Progenitor cell of endocrine pancreas (in vitro differentiated cells): ENCODE measurements at places on chromosomes 12 and 14. TPM values are rescaled to one million over a fixed set of nuclear protein-coding genes. Genes with fewer than 3 reads are reported as not detected.

The PPP1R1A gene
- total RNA-seq = 22.1 and 22.3 TPM in 2 replicates

The HOXC10 gene
- total RNA-seq = not detected in 2 replicates

The CFAP251 gene
- 8.9 and 9.3 TPM in 2 replicates for total RNA-seq

DNA sequence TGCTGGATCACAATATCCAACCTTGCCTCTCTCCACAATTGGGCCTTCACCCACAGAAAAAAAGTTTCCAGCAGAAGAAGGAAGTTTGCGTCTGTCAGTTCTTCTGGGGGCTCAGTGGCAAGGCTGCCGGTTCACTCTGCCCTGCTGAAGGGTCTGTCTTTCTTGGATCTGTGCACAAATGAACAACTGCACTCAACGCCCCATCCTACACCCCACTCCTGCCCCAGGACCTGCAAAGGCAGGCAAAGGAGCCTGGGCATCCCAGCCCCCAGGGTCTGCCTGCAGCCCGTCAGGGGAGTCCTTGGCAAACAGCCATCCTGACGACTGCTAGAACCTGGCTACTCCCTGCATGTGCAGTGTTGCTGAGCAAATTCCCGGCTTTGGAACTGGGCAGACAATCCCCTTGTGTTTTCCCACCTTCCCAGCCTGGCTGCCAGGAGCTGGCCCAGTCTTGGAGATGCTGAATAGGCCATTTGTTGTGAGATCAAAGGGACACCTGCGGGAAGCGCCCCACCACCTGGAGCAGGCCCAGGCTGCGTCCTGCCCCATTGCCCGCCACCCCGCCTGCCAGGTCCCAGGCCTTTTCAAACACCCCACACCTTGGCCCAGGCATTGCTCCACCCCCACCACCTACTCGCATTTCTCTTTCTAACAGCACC is 311.9 kb downstream of the BCL11B start:
- H3K36me3 ChIP-seq = no peaks in the 10 kb centered on the region
- DNase-seq = no peak
- peaks cover 35% of the 10 kb centered on the region for H3K27me3 ChIP-seq
- peaks cover 17% of the 10 kb centered on the region for H3K4me1 ChIP-seq
- no peak overlapping the region for H3K27ac ChIP-seq
- H3K4me3 ChIP-seq = no peak overlapping the region

DNA sequence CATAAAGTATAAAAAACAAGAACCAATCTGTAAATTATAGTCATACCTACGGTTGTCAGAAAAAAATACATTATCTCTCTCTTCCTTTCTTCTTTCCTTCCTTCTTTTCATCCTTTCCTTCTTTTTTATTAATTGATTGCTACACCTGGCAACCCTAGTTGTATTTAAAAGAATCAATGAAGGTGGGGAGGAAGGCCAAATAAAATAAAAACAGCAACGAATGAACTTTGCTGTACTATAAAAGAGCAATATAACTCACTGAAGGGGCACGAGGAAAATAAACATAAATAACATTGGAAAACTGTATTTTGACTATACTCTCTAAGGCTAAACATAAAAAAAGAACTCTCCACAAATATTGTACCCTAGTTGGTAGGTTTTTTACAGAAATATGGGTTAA is 898.2 kb upstream of the USP15 start:
- no peak overlapping the region for H3K4me3 ChIP-seq
- H3K27ac ChIP-seq = no peak overlapping the region
- DNase-seq = no peak
- H3K4me1 ChIP-seq = peaks cover 3% of the 10 kb centered on the region
- H3K36me3 ChIP-seq = no peaks in the 10 kb centered on the region
- H3K27me3 ChIP-seq = no peaks in the 10 kb centered on the region

- H3K36me3 ChIP-seq = no peaks in the 10 kb centered on the region
- no peak overlapping the region for H3K27ac ChIP-seq
These were observed 417.5 kb upstream of the ATP2B1 start for GRCh38 chr12:90126125-90126524.

The CISTR gene
- total RNA-seq = 0.58 TPM in 1 of 2 replicates, not detected in the other

DNA sequence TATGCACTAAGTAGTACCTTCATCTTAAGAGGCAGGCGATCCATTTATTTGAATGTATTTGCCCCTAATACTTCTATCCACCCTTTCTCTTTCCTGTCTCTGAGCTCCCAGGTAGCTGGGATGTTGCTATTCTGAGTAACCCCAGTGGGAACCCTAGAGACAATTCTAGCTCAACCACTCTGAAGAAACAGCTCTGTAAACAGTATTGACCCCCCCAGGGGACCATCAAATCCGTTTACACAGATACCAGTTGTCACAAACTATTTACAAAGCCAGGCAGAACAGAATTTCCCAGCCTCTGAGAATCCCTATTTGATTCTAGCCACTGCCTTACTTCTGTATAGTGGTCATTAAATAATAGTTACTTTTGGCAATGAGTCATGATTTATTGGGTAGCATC is 64.9 kb downstream of the MIPOL1 start:
- H3K4me3 ChIP-seq = no peak overlapping the region
- peaks cover 20% of the 10 kb centered on the region for H3K4me1 ChIP-seq
- H3K27me3 ChIP-seq = no peaks in the 10 kb centered on the region
- peaks cover 6% of the 10 kb centered on the region for H3K36me3 ChIP-seq
- no peak for DNase-seq

The BAG5 gene
- 23.5 and 24.7 TPM in 2 replicates for total RNA-seq

The SOCS2 gene
- total RNA-seq = 8.4 and 14.3 TPM in 2 replicates

- peaks cover 40% of the 10 kb centered on the region for H3K36me3 ChIP-seq
- H3K27ac ChIP-seq = peak overlapping the region; percentile 81
- no peak overlapping the region for H3K4me3 ChIP-seq
- H3K27me3 ChIP-seq = no peaks in the 10 kb centered on the region
These were observed 24.7 kb downstream of the HNRNPC start for GRCh38 chr14:21244544-21244943.

DNA sequence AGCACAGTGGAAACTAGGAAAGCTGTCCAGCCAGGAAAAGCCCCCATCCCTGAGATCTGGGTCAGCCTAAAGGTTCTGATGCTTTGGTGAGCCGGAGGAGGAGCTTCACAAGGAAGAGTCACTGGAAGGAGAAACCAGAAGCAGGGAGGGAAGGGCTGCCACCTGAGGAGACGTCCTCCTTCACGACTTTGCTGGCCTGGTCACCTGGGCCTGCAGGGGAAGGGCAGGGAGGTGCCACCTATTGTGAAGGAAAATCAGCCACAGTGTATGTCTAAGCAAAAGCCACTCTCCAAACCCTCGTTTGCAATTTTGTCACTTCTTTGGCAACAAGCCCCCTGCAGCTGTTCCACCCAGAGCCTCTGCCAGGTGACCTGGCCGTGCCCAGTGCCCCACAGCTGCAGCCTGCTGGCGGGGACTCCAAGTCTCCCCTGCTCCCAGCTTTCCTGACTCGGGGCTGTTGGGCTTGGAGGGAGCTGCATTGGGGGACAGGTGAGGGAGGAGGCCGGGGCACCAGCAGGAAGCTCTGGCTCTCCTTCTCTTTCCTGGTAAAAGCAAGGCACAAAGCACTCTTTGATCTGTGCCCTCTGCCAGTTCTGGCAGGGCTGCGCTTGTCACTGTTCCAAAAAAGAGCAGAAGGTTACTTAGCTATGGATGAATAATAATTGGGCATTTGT is 120.9 kb upstream of the BCL2L14 start:
- peaks cover 56% of the 10 kb centered on the region for H3K27me3 ChIP-seq
- peaks cover 8% of the 10 kb centered on the region for H3K4me1 ChIP-seq
- H3K36me3 ChIP-seq = no peaks in the 10 kb centered on the region

DNA sequence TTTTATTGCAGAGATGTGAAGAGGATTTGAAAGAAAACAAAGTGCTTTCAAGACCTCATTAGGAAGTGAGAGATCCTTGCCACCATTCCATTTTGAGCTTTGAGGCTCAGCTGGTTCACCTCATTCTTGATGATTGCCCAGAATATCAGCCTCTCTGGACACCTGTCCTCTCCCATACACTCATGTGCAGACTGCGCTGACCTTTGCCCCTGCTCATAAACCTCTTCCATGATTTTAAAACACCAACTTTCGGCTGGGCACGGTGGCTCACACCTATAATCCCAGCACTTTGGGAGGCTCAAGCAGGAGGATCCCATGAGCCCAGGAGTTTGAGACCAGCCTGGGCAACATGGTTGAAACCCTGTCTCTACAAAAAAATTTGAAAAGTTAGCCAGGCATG is 8.9 kb downstream of the COX14 start:
- H3K27me3 ChIP-seq = no peaks in the 10 kb centered on the region
- DNase-seq = no peak
- H3K36me3 ChIP-seq = peaks cover 8% of the 10 kb centered on the region
- H3K4me1 ChIP-seq = peaks cover 5% of the 10 kb centered on the region

DNA sequence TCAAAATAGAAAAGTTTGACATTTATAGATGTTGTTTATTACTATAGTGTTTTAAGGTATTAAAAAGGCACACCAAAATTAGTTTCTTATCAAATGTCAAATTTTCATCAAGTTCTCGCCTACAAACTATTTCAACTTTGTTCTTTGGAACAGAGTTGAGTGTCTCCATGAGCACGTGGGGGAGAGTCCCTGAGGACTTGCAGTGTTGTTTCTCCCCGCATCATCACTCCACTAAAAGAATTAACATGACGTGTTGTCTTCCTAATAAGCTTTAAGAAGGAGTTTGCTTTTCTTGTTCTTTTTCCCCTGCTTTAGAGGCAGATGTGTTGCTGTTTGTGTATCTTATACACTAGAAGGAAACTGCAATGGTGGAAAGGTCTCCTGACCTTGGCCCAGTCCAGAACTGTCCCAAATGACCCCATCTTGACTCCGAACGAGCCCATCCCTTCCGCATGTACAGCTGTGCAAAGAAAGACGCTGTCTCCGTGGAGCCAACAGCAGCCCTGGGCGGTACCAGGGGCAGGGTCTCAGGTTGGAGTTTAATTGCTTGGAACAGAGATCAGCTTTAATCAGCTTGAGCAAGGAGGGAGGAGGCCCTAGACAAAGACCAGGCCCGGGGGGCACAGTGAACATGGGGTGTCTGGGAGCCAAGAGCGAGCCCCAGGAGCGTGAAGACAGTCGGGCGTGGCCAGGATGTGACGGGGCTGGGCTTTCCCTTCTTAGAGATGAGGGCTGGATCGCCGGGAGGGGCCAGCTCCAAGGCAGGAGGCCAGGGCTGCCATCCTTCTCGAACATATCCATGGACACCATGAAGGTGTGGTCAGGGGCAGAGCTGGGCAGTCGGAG is 215.4 kb upstream of the RTL1 start:
- no peaks in the 10 kb centered on the region for H3K4me1 ChIP-seq
- DNase-seq = no peak
- H3K36me3 ChIP-seq = no peaks in the 10 kb centered on the region
- no peak overlapping the region for H3K4me3 ChIP-seq

The TCL1B gene
- total RNA-seq = not detected in 2 replicates

- H3K4me3 ChIP-seq = no peak overlapping the region
- no peak for DNase-seq
- H3K36me3 ChIP-seq = no peaks in the 10 kb centered on the region
- no peaks in the 10 kb centered on the region for H3K27me3 ChIP-seq
These were observed 79.6 kb downstream of the EPS8 start for GRCh38 chr12:15709551-15709950.

DNA sequence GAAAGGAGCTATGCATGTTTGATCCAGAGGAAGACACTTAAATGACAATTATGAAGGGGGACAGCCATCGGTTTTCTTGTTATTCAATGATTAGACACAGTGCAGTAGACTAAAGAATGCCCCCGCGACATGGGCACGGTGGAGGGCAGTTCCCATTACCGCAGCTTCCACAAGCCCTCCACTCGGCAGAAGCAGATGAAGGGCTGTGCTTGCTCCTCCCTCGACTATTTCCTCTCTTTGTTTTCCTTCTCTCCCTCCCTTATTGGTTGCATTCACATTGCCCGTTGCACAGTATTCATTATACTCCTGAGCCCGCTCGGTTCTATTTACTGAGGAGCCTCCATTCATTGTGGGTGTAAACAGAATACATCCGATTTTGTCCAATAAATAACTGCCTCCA is 138.8 kb upstream of the RASSF8 start:
- H3K4me3 ChIP-seq = no peak overlapping the region
- no peak for DNase-seq
- H3K27me3 ChIP-seq = no peaks in the 10 kb centered on the region

The AGAP2 gene
- 0.29 TPM in 2 replicates for total RNA-seq

The NEUROD4 gene
- not detected in 2 replicates for total RNA-seq

The VRTN gene
- 1.2 and 1.5 TPM in 2 replicates for total RNA-seq

The SLC38A4 gene
- 8.4 and 9.4 TPM in 2 replicates for total RNA-seq

DNA sequence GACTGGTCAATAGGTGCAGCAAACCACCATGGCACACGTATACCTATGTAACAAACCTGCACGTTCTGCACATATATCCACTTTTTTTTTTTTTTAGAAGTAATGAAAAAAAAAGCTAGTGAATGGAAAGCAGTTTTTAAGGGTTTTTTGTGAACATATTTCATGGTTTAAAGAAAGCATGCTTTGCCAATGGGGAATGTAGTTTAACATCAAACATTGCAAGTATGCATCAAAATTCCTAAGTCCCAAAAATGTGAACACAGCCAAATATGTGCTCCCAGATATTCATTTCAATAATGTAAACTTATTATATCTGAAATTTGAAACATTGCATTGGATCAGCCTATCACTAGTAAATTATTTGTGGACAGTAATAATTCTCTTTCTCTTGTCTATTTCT is 710.4 kb upstream of the FLRT2 start:
- no peak overlapping the region for H3K4me3 ChIP-seq
- no peak for DNase-seq
- H3K27me3 ChIP-seq = no peaks in the 10 kb centered on the region
- H3K36me3 ChIP-seq = no peaks in the 10 kb centered on the region
- H3K27ac ChIP-seq = no peak overlapping the region

- no peaks in the 10 kb centered on the region for H3K27me3 ChIP-seq
- H3K36me3 ChIP-seq = no peaks in the 10 kb centered on the region
- no peak overlapping the region for H3K4me3 ChIP-seq
- no peak for DNase-seq
- H3K4me1 ChIP-seq = peaks cover 2% of the 10 kb centered on the region
These were observed 185.3 kb upstream of the FBXO33 start for GRCh38 chr14:39617537-39617936.

- H3K4me3 ChIP-seq = peak overlapping the region; percentile 16
- peak overlapping the region; percentile 10 for H3K27ac ChIP-seq
- DNase-seq = no peak
- H3K4me1 ChIP-seq = no peaks in the 10 kb centered on the region
- peaks cover 3% of the 10 kb centered on the region for H3K36me3 ChIP-seq
These were observed 54.7 kb upstream of the EIF5 start for GRCh38 chr14:103279142-103280025.

GRCh38 chr12:77572371-77572770 is 258.3 kb upstream of the NAV3 start:
- DNase-seq = no peak
- H3K27me3 ChIP-seq = no peaks in the 10 kb centered on the region
- no peak overlapping the region for H3K4me3 ChIP-seq
- H3K27ac ChIP-seq = no peak overlapping the region
- H3K4me1 ChIP-seq = peaks cover 8% of the 10 kb centered on the region

- peaks cover 2% of the 10 kb centered on the region for H3K4me1 ChIP-seq
- DNase-seq = no peak
- peaks cover 25% of the 10 kb centered on the region for H3K36me3 ChIP-seq
- no peak overlapping the region for H3K4me3 ChIP-seq
- peaks cover 16% of the 10 kb centered on the region for H3K27me3 ChIP-seq
These were observed 4.8 kb downstream of the GPR135 start for GRCh38 chr14:59460378-59460777.
